Motor neuron (in vitro differentiated cells): ENCODE measurements at places on chromosomes 2 and 18. TPM values are rescaled to one million over a fixed set of nuclear protein-coding genes. Genes with fewer than 3 reads are reported as not detected.

DNA sequence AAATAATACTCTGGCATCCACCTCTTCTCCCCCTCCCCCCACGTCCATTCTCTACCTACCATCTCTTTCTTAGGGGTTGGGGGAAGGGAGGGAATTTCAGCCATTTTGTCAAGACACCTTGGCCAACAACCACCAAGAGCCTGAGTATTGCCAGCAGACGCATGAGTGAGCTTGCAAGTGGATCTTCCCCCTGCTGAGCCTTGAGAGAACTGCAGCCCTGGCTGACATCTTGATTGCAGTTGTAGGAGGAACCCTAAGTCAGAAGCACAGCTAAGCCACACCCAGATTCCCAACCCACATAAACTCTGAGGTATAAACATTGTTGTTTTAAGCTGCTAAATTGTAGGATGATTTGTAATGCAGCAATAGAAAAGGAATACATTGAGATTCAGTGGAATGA lies 165.6 kb downstream of the TMEFF2 start:
- ATAC-seq = no peak

- peak; percentile 16 for ATAC-seq
Observed at GRCh38 chr2:46490521-46491141, 11.3 kb downstream of the TMEM247 start.

GRCh38 chr2:88188748-88189147 lies 18.6 kb downstream of the THNSL2 start:
- ATAC-seq = no peak

CHN1 gene
- 82.3 and 83.0 TPM in 2 replicates for total RNA-seq

TOGARAM2 gene
- 0.19 and 0.59 TPM in 2 replicates for total RNA-seq
